ENCODE measurements at places on chromosomes 2 and 18.

DNA sequence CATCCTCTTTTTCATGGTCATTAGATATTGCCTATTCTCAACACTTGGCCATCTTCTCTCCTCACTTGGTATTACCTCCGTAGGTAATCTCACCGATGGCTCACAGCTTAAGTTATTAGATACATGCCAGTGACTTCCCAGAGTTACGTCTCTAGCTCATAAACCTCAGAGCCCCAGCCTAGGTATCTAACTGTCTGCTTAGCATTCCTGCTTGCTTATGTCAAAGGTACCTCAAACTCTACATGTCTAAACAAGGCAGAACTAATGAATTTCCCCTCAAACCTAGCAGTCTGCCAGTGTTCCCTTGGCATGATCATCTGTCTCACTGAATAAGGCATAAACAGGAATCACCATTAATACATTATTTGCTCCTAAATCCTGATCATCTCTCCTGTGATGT lies 27.7 kb upstream of the ZNF638 start:
- DNase-seq, result no peak

- no peak for DNase-seq
Observed at GRCh38 chr2:198883604-198884003, 574.1 kb downstream of the SATB2 start.

- DNase-seq, result no peak
Observed at GRCh38 chr18:5500158-5500939, 43.4 kb downstream of the EPB41L3 start.

DNA sequence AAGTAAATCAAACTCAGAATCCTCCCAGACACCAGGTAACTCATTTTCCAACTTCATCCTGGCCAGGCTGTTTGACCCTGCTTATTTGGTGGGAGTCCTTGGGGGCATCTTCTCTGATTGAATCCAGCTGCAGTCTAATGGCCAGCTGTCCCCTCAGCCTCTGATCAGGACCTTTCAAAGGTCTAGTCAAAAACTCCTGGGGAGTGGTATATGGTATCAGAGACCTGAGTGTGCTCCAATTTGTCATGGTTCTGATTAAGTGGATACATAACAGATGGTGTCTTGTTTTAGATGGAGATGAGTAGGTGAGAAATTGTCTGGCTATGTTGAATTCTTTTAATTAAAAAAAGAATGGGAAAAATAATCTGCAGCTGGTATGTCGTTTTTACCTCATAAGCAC lies 842.6 kb upstream of the ACVR2A start:
- DNase-seq, result no peak

GRCh38 chr2:205868773-205869333 lies 186.6 kb downstream of the NRP2 start:
- no peak for DNase-seq

DNA sequence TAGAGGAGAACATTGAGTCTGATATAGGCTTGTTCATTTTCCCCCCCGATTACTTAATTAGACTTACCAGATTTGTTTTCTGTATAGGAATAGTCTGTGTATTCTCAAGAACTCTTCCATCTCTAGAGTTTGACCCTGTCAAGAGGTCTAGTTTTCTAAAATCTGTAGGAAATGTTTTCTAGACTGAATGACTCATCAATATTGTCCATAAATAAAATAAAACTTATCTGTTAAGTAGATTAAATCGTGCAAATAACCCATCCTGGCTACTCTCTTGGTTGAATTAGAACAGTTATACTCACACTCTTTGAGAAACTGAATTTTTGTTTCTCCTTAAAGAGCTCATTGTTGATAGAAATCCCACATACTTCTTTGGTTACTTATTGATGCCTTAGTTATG lies 299.2 kb upstream of the CWC22 start:
- DNase-seq, result no peak

DNA sequence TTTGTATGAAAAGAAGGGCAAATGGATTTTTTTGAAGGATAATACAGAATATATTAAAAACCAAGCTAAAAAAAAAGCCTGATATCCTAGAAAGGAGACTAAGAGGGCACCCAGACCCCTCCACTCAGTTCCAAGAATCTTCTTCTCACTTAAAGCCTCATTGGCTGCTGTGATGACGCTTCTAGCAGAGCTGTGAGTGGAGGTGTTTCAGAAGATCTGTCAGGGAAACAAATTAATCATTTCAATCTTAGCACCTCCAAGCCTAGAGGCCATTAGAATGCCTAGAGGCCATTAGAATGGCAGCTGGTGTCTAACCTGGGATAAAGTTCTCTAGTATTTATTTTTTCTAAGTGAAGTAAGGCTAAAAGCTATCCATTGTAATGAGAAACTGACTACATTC lies 164.2 kb upstream of the TMEM200C start:
- no peak for DNase-seq

DNA sequence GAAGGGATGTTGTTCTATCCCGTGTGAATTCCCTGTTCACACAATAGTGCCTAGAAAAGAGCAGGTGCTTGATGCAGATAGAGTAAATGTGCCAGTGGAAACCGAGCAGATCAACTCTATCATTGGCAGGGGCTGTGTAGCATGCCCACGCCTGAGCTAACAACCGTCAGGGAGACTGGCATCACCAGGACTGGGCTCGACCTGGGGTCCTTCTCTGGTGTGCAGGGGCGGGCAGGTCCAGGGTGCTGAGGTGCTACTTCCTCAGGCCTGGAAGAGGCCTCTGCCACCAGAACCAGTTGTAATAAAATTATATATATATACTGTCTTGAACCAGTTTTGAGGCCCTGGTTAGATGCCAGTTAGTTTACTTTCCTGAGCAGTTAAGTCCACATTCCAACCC lies 11.8 kb upstream of the MAL start:
- DNase-seq, result no peak

DNA sequence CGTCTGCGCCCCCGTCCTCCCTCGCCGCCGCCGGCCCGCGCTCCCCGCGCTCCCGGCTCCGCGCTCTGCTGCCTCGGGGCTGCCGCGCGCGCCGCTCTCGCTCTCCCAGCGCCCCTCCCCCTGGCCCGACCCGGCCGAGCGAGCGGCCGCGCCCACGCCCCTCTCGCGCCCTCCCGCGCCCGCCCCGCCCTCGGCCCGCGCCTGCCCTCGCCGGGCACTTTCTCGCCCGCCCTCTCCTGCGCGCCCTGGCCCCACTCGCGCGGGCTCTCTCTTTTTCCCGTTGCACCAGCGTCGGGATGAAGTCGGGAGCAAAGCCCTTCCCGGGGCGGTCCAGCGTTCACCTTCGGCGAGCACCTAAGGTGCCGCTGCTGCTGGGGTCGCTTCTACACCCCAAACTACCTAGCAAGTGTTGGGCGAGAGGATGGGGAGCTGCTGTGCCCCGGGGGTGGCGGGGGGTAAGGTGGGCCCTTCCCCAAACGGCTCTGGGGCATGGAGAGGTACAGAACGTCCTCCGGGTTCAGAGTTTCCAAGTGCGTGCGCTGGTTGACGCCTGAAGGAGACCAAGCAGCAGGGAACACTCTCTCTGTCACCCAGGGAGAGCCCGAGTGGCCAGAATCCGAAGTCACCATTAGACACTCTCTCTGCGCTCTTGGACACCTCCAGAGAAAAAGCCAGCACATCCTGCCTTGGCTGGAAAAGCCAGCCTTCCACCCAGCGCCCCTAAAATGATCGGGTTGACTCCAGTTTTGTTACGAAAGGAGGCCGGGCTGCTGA lies at the start of gene COLEC12:
TSS of gene COLEC12 (minus strand) at position 70 of the 774 bp plus-strand sequence. CDS start 187 bp downstream, outside the sequence.
- no peak for DNase-seq

DNA sequence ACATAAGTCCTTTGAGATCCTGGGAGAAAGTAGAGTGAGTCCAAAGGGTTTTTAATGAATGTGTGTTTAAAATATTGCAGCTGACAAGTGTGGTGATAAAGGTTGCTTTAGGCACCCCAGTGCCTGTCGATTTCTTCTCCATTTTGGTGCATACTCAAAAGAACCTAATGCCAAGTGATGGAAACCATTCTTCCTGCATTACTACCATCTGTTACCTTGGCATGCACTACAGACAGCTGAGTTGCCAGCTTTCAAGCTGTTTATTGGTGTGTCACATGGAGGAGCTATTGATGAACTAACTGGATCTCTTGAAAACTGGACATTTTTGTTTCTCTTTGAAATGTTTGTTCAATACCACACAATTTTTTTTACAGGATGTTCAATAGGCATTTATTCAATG lies 350.0 kb downstream of the AKAIN1 start:
- DNase-seq, result no peak

DNA sequence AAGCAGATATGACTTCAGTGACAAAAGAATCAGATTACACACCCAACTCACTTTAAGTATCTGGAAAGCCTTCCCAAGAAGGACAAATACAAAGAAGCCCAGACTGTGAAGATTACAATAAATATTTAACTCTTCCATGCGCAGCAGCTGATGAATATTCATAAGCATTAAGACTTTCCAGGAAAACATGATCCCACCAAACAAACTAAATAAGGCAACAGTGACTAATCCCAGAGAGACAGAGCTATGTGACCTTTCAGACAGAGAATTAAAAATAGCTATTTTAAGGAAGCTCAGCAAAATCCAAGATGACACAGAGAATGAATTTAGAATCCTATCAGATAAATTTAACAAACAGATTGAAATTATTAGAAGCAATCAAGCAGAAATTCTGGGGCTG lies 108.2 kb upstream of the UBE2E3 start:
- DNase-seq, result no peak

DNA sequence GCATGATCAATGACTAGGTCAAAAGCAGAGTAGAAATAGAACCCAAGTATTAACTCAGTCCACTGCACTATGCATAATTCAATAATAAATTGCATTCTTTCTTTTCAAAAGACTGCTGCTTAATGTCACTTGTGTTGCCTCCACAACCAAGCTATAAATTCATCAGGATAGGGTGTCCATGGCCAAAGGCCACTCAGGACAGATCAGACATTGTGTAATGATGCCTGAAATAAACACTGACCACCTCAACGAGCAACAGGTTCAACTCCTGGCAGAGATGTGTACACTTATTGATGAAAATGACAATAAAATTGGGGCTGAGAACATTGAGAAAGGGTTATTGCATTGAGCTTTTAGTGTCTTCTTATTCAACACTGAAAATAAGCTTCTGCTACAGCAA lies 194.5 kb upstream of the SPOPL start:
- no peak for DNase-seq

DNA sequence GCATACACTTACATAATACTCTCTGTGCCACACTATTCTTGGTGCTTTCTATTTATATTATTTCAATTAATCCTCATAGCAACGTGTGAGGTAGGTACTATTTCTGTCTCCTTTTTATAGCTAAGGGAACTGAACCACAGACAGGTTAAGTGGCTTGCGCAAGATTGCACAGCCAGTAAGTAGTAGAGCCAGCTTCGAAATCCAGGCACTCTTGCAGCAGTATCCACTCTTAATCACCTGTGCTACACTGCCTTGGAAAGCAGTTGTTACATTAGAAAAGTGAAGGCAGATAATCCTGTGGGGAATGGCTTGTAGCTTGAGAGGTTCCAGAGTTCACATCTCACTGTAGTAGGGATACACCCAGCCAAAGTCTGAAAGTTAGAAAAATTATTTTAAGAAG lies 198.3 kb downstream of the LDLRAD4 start:
- DNase-seq, result no peak

DNA sequence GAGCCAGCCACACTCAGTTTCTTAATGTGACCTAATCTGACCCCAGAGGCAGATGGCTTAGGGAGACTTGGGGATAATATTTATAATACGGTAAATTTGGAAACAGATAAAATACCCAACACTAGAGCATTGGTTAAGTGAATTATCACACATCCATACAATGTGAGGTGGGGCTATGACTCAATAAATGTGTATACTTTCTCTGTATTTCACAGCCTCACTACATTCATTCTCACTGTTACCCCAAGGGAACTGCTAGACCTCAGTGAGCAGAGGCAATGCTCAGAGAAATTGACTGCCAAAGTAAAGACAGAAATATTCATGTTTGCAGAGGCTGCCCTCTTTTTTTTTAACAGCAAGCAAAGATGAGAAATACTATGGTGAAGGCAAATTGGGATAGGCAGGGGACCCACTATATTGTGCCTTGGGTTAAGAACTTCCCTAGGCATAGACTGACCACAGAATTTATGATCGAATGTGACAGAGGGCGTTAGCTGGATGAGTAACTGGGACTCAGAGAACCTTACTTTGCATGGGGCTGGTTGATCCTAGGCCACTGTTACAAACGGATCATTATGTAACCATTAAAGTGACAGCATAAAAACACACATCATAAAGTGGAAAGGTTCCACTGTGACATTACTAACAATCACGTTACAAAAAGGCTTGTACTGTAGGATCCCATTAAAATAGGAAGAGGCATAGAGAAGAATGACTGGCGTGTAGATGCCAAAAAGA lies 246.0 kb upstream of the LYPD1 start:
- no peak for DNase-seq

DNA sequence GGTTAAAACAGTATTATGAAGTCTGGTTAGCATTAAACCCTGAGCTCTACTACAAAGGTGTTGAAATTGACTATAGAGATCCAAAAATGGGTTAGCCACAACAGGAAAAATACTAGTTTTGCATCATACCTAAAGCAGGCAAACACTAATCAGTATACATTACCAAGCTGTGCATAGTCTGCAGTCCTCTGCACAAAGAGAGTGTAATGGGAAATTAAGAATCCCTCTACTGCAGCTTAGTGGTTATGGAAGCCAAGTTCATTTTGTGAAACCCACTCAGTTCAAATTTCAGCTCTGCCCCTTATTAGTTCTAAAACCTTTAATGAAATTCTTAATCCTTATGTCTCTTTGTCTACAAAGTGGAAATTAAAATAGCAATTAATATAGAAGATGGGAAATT lies 192.1 kb downstream of the MBD2 start:
- no peak for DNase-seq

DNA sequence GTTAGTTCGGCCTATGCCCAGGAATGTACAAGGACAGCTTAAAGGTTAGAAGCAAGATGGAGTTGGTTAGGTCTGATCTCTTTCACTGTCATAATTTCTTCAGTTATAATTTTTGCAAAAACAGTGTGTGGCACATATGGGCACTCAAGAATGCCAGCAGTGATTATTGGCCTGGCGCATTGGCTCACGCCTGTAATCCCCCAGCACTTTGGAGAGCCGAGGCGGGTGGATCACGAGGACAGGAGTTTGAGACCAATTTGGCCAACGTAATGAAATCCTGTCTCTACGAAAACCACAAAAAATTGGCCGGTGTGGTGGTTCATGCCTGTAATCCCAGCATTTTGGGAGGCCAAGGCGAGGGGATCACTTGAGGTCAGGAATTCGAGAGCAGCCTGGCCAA lies 75.7 kb upstream of the MSH2 start:
- no peak for DNase-seq

DNA sequence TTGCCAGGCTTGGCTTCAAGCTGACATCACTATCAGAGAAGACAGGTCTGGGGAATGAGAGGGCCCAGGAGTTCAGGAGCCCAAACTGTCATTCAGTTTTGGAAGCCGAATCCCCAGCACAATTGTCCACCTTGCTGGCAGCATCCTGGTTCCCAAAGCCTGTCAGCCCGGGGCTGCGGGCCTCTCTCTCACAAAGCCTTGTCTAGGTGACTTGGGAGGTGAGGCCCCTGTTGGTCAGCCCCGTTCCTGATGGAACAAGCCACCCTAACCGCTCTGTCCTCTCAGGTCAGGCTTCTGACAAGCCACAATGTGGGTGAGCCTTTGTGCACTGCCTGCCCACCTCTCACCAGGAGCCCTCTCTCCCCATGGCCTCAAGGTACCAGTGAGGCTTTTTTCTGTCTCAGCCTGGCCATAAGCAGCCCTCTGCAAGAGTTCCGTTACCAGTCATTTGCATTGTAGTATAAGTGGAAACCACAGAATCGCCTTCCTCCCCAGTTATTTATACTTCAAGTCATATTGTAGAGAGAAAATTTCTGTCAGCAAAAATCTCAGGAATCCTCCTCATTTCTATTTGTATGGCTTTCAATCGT lies 100.6 kb downstream of the MSH2 start:
- DNase-seq, result no peak
